ENCODE measurements at places on chromosomes 16 and 17.

DNA sequence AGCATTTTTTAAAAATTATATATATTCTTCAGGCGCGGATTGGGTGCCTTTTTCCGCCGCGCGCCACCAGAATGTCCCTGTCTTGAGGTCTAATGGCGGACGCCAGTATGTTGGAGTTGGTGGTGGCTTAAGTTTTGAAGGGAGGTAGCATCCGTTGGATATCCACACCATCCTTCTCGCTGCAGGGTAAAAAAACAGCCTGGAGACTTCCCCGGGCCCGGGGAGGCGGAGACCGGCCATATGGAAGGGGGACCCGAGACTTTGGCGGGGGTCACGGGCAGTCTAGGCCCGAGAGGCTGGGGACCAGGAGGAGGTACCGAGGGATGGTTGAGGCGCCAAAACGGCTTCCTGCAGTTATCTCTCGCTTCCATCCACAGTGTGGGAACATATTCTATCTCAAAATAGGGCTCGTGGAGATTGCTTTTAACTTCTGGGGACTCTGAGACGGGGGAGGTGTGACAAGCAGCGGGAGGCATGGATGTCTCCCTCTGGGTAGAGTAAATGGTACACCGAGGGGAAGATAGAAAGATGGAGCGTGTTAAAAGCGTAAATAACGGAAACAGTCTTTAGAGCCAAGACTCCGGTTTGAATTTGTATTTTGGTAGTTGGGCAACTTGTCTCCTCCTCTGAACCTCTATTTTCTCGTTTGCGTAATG lies at the start of gene SF3B3:
SF3B3 (plus strand) TSS at position 74 of the 656 bp plus-strand sequence. CDS start 2,841 bp downstream, outside the sequence.
- no peak for DNase-seq

DNA sequence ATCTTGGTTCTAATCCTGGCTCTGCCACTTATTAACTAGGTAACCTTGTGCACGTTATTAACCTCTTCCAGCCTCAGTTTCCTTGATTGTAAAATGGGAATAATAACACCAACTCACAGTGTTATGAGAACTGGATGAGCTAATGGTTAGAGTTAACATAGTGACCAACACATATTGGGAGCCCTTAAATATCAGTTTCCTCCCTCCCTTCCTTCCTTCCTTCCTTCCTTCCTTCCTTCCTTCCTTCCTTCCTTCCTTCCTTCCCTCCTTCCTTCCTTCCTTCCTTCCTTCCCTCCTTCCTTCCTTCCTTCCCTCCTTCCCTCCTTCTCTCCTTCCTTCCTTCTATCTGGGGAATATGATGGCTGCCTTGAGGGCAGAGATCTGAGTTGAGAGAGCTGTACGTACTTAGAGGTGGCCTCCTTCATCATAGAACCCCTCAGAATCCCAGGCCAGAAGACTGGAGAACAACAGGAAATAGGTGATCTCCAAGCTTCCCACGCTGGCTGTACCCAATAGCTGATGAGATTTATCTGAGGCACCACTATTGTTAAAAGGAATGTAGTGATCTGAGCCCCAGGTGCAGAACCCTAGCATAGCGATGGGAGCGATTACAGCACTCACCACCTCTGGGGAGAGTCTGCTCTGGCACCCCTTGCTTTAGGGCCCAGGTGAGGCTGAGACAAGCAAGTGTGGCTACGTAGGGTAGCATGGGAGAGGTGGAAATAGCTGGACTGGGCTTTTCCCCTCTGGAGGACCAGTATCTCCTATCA lies 26.2 kb downstream of the CCR7 start:
- DNase-seq, result no peak

DNA sequence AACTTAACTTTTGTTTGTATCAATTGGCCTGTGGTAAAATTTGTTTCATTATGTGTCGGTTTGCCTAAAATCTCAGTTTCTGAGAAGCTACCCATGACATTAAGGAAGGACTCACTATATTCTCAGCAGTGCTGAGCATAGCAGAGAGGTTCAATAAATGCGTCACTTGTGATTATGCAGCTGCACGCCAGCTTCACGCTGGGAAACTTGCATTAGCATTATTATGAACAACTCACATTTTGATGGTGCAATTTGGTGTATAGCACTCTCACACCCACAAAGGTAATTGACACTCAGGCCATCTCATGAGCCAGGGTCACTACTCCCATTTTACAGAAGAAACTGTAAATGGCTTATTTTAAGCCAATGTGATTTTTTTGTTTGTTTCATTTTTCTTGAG lies 80.6 kb upstream of the SALL1 start:
- no peak for DNase-seq

DNA sequence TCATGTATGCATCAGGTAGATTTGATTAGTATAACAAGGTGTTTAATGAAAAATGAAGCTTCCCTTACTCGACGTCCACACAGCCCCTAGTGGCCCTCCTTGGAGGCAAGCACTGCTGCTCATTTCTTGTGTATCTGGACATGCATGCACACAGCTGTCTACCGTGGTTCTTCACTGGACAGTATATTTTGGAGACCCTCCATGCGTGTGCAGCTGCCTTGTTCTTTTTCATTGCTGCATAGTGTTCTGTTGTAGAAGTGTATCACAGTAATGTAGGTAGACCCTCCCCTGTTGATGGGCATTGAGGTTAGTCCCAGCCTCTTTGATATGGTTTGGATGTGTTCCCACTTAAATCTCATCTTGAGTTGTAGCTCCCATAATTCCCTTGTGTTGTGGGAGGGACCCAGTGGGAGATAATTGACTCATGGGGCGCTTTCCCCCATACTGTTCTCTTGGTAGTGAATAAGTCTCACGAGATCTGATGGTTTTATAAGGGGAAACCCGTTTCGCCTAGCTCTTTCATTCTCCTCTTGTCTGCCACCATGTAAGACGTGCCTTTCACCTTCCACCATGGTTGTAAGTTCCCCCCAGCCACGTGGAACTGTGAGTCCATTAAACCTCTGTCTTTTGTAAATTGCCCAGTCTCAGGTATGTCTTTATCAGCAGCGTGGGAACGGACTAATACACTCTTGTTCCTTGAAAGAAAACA lies 6.3 kb downstream of the CMIP start:
- no peak for DNase-seq

- no peak for DNase-seq
These were observed 19.8 kb downstream of the IL4R start for GRCh38 chr16:27333549-27333948.

- no peak for DNase-seq
These were observed at the start of gene UNC13D for GRCh38 chr17:75843577-75844529. TSS of gene UNC13D (minus strand) at chr17:75844404. CDS start at chr17:75844337, 67 bp downstream.

GRCh38 chr16:73543331-73543969 lies 495.5 kb upstream of the ZFHX3 start:
- no peak for DNase-seq

GRCh38 chr16:27432558-27432957 lies 30.6 kb downstream of the IL21R start:
- DNase-seq, result no peak

- DNase-seq, result no peak
These were observed 38.8 kb downstream of the NUP88 start for GRCh38 chr17:5380491-5381135.

DNA sequence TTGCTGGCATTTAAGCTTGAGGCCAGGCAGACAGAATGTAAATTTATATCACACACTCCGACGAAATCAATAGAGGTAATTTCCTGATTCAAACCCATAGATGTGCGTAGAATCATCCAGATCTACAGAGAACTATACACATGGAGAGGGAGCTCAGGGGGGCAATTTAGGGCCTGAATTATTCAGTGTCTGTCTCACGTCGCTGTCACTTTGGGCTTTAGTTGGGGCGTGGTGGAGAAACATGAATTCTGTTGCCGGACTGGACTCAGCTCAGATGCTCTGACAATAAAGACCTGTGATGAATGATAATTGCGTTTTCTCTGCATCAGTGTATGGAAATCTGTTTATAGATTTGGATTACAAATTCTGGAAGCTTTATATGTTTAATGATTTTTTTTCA lies 32.5 kb upstream of the HS3ST2 start:
- DNase-seq, result no peak

DNA sequence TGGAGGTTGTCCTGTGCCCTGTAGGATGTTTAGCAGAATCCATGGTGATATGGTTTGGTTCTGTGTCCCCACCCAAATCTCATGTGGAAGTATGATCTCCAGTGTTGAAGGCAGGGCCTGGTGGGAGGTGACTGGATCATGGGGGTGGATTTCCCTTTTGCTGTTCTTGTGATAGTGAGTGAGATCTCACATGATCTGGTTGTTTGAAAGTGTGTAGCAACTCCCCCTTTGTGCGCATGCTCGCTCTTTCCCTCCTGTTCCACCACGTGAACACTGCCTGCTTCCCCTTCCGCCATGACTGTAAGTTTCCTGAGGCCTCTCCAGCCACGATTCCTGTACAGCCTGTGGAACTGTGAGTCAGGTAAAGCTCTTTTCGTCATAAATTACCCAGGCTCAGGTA lies 61.9 kb downstream of the ARHGAP17 start:
- DNase-seq, result no peak

GRCh38 chr16:67406111-67406971 lies 9.9 kb downstream of the ZDHHC1 start:
- DNase-seq, result no peak

- DNase-seq, result no peak
These were observed 26.6 kb downstream of the MOSMO start for GRCh38 chr16:22034503-22034902.

DNA sequence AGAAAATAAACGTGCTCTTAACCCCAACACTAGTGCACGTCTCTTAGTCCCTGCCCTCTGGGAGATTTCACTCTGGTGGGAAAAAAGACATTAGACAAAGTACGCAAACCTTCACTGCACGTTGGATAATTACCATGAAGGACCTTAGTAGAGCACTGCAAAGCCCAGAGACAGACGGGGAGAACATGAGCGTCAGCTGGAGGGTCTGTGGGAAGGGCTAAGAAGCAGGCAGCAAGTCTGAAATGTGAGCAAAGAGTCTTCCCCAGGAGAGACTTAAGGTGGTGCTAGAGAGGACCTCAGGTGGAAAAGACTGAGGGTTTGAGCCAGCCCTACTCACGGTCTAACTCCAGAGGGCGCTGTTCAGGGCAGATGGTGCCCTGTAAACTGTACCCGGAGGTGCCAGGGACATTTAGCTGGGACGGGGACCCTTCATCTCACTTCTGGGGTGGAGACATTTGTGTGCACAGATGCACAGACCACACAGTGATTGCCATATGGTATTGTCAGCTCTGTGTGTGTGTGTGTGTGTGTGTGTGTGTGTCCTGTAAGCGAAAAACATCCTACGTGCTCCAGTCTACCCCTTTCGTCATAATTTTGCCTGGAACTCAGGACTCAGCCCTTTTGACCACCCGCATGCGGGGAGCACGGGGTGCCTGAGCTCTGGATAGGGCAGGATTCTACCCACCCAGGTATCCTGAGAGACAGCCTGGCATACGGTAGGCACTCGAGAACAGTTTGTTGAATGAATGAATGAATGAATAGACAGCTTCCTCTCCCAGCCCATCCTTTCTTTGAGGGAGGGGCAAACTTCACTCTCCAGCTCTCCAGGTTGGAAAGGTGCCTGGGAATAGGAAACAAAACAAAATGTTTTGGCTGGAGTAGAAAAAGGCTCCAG lies 10.1 kb upstream of the STAC2 start:
- DNase-seq, result no peak

DNA sequence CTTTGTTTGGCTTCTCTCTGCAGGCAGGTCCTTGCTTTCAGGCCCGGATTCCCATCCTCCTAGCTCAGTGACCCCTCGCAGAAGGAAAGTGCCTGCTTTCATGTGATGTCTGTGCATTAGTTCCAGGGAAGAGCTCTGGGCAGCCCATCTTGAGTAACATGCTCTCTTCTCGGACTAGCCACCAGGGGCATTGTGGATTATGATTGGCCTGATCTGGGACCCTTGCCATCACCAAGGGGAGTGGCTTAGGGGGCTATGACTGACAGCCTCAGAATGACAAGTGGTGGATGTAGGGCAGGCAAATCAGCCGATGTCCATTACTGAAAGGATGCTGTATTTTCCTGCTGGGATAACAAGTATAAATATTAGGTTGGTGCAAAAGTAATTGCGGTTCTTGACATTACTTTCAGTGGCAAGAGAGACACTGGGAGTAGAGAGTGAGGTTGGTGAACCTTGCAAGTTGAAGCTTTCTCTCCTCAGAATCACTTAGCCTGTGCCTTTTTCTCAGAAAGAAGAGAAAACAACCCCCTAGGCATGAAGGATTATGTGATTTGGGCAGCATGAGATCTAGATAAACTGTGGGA lies 71.5 kb upstream of the MPHOSPH6 start:
- DNase-seq, result no peak

GRCh38 chr16:6165330-6165979 lies 1067.9 kb upstream of the EEF2KMT start:
- no peak for DNase-seq

DNA sequence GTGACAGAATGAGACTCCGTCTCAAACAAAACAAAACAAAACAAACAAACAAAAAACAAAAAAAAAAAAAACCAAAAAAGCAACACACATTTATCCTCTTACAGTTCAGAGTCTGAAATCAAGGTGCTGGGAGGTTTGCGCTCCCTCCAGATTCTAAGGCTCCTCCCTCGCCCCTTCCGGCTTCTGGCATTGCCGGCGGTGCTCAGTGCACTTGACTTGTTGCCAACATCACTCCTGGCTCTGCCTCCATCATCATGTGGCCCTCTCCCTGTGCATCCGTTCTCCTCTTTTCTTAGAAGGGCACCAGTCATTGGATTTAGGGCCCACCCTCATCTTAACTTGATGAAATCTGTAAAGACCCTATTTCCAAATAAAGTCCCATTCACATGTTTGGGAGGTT lies 73.8 kb downstream of the RBFOX3 start:
- DNase-seq, result no peak

DNA sequence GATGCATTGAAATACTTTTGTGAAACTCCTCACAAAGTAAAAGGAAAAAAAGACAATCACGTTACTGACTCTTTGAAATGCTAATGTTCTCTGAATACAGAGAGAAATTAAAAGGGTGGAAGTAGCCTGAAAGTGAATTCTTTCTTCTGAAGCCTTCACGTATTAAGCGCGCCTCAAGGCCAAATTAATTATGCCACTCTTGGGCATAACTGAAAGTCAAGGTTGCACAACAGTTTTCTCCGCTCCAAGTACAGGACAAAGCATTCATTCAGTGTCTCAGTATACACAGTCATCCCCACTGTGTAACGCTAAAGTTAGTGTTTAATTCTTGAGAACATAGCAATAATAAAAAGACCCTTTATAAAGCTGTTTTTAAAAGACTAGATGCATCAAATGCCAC lies 21.5 kb downstream of the PARN start:
- DNase-seq, result no peak

GRCh38 chr16:47611042-47611441 lies 149.9 kb downstream of the PHKB start:
- no peak for DNase-seq

Data from stimulated activated CD8-positive, alpha-beta memory T cell treated with anti-CD3 and anti-CD28 coated beads, Interleukin-7, amount 100 ng/mL, for 48 hours (primary cell).